ENCODE measurements at places on chromosomes 2 and 18. TPM values are rescaled to one million over a fixed set of nuclear protein-coding genes. Genes with fewer than 3 reads are reported as not detected.
A peak's percentile ranks its signal among the peaks of the same experiment; 100 is the strongest.

The CYP1B1 gene
- 422 TPM for total RNA-seq

The OBSL1 gene
- 20.8 TPM for total RNA-seq

The SCYGR5 gene
- total RNA-seq: not detected

The AKAIN1 gene
- total RNA-seq: not detected

The CYP26B1 gene
- total RNA-seq: 0.10 TPM

DNA sequence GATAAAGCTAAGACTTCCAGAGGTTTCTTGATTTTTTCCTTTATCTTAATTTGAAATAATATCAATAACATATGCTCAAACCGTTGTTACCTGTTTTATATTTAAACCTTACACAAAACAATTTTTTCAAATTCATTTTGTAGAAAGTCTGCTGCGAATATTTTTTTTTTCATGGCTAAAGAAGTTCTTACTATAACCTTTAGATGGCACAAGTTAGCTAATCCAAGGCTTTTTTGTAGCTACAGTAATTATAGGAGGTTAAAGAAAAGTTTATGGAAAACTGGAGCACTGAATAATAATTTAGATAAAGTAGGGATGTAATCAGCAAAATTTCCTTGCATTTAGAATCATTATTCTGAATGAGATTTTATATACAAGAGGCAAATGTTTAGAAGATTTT is 78.0 kb upstream of the PNPT1 start:
- peak; percentile 58 for DNase-seq

DNA sequence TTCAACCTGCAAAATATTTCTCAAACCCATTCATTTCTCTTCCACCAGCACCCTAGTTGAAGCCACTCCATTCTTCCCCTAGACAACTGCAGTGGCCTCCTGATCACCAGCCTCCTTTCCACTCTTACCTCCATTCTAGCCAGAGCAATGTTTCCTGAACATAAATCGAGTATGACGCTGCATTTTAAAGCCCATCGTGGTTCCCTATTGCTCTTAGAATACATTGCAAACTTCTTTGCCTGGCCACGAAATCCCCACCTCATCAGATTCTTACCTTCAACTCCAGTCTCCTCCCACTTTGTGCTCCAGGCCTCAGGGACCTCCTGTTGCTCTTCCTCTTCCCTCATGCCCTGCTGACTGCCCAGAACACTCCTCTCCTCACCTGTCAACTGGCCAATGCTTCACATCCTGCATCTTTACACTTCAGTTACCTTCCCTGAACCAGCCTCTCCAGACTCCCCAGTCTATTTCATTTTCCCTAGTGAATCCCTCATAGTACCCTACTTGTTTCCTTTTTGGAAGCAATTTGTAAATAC is 176.5 kb upstream of the CTAGE1 start:
- no peak for DNase-seq

DNA sequence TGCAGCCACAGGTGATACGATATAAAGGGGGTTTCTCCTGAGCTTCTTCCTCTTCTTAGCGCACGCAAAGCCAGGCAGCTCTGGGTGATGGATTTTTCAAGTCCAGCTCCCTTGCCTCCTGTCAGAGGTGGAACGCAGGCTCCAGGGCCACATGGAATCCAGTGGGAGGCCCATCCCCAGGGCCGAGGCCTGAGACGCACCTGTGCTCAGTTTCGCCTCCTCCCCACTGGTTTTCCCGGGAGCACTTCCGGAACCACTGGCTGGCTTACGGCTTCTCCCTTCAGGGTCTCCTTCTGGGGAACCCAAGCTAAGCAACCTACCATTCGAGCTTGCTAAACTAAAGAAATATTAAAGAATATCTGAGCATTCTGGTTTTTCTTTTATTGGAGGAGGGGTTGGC is 63.6 kb downstream of the TRAPPC12 start:
- DNase-seq: no peak

DNA sequence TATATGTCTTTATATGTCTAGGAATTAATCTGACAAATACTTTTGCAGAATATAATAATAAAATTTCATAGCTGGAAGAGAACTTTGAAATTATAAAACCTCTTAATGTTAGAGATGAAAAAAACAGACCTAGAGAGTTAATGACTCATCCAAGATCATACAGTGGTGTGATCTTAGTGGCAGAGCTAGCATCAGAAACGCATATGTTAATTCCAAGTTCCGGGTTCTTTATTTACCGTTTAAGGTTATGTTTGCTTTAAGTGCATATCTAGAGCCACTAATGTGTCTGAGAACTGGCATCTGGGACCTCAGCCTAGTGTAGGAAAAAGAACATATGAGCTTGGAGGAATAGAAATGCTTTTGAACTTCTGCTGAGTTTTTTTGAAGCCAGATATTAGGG is 24.3 kb downstream of the CERS6 start:
- DNase-seq: no peak

DNA sequence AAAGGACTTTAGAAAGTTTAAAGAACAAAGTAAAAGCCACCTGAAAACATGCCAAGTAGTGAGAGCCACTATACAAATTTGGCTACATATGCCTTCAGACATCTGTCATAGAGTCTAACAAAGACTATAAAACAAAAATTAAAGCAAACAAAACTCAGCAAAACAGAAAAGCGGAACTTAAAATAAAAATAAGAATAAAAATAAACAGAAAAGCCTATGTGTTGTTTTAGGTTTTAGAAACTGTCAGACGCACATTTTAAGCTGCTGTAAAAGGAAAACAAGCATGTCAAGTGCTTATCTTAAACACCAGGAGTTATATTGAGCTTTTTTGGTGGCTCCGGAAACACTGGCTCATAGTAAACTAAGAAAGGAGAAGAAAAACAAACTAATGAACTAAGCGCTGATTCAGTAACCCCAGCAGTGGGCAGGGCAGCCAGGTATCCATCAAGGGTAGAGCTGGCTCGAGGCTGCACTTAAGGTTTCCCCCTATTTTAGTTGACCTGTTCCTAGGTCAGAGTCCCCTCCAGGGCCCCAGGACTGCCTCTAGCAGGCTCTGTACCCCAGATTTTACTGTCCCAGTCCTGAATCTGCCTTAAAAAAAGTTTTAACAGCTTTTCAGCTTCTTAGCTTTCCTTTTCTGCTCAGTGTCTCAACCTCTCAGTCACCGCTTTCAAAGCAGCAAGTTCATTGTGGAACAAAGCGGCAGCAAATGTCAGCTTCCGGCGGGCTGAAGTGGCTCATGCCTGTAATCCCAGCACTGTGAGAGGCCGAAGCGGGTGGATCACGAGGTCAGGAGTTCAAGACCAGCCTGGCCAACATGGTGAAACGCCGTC is 15.4 kb upstream of the RMC1 start:
- no peak for DNase-seq

- peak; percentile 54 for DNase-seq
These were observed 127.8 kb downstream of the COPS8 start for GRCh38 chr2:237213315-237214022.

DNA sequence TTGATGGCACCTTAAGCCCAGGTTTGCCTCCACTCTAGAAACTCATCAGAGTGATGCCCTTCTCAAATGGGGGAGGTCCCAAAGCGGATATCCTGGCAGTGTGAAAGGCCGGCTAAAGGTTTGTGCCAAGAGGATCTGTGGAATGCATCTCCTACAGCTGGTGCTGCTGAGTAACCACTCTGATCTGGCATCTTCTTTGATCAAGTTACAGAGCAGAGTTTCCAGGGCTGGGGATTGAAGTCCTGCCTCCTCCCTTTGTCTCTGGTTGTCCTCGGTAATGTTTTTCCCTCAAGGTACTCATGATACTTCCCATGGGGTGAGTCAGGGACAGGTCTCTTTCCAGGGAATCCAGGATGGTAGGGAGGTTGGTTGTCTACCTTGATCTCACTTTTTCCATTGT is 24.6 kb downstream of the PRKRA start:
- DNase-seq: no peak

DNA sequence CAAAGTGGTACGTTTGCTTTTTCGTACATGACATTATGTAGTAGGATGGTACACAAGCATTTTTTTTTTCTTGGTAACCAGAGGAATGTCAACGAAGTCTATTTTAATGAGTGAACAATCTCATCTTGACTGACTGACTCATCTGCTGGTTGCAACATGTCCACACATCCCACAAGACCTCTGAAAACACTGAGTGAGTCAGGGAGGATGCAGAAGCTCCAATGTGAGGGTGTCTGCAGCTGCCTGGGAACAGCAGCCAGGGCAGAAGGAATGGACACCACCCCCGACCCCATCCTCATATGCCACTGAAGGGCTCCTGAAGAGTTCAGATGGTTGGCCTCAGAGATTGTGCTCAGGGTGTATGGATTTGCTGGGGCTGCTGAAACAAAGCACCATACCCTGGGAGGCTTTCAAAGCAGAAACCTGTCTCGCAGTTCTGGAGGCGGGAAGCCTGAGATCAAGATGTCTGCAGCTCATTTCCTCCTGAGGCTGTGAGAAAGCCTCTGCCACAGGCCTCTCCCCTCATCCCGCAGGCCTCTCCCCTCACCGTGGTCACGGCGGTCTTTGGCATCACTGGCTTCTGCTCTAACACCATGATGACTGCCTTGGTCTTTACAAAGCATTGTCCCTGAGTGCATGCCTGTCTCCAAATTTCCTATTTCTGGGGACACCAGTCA is 124.6 kb downstream of the LRATD1 start:
- peak; percentile 99 for DNase-seq

DNA sequence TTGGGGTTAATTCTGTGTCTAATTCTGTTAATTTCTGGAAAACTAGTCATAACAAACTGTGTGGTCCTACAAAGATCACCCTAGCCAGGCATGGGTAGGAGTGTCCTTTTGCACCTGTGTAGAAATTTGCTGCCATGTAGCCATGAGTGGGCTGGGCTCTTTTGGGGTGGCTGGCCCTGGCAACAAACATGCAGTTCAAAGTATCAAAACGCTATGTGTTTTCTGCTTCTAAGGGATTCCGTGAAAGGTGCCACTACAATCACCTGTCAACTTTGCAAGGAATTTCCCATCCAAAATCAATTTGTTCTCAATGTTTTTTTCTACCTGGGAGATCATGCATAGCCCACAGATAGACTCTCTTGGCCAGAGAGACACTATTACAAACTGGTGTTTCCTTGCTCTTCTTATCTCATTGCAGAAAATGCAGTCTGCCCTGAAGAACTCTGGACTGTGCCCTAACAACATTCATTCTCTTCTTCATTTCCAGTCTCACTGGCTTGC is 537.7 kb upstream of the ID2 start:
- no peak for DNase-seq

DNA sequence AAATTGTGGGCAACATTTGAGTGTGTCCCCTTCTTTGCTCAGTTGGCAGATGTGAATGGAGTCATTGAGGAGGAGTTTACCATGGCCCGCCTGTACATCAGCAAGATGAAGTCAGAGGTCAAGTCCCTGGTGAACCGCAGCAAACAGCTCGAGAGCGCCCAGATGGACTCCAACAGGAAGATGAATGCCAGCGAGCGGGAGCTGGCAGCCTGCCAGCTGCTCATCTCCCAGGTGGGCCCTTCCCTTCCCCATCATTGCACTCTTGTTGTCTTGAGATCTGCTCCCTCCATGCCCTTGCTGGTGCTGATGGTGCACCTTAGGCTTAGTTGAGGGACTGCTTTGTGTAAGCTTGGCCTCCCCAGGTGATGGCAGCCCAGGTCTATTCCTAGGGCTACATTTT is 47.5 kb upstream of the LYPD6B start:
- DNase-seq: no peak

- no peak for DNase-seq
These were observed 74.7 kb upstream of the TMEM200C start for GRCh38 chr18:5969989-5970403.

DNA sequence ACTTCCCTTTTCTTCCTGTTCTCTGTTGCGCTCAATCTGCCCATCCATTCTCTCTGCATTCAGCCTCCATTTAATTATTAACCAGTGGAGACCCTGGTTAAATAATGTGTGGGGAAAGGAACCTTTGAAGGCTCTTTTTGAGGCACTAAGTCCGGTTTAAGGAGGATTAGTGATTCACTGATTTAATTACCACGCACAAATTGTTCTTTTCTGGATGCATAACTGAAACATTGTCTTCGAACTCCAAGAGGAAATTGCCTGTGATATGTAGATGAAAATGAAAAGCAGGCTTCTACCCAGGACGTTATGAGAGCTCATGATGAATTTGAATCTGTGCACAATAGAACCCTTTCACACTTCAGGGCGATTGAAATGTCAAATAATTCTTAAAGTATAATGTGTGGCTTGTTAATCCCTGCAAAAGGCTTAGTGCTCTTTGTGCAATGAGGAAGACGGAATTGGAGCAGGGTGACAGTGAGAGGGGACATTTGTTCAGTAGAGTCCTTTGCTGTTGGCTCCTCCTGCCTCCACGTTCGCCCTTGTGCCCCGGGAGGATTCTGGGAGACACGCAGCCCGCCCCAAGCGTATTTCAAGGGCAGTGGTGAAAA is 51.1 kb upstream of the ZNF236 start:
- DNase-seq: peak; percentile 16

Measured in renal cortical epithelial cell (primary cell).